ENCODE measurements at places on chromosomes 2 and 18.

DNA sequence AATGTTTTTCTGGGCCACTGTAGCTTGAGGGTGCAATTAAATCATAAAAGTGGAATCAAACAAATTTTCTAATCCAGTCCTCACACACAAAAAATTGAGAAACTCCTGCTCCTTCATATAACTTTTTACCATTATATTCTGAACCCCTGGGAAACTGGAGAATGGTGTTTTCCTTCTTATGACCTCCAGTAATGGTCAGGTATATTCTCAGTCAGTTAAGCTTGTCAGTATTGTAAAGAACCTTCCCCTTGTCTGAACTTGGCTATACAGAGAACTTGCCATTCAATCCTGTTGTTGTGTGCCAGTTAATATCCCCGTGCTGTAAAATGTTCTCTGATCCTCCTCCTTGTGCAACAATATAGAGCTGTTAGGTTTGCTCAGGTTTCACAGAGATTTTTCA lies 39.5 kb downstream of the ZNF804A start:
- DNase-seq, result no peak

DNA sequence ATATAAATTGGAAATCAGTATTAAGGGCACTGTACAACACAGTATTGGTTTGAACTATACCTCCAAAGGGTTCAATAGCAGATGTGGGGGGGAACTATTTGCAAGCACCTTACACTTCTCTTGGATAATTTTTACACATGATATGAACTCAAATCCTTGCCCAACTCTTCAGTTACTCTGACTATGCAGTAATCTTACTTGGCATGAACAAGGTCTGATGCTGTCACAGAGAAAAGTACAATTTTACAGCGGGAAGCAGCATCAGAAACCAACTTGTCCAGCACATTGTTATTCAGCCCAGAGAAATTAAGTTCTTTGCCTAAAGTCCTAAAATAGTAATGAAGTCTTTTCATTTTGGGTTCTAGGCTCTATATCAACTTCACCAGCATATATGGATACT lies 98.2 kb downstream of the ZNF521 start:
- DNase-seq, result no peak

DNA sequence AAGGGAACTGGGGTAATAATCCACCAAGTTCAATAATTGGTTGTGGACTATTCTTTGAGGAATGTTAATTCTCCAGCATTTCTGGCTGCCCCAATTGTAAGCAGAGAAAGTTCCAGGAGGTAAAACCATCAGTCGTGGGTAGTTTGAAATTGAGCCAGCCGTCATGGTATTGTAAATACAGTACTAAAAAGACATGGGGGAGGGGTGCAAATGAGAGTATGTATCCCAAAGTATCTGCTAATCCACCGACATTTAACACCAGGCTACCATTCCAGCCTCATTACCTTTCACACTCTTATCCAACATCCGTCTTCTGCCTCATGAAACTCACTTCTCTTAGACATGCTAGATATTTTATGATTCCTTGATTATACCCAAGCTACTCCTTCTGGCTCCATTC lies 507.9 kb downstream of the ERBB4 start:
- DNase-seq, result no peak

- DNase-seq, result no peak
These were observed 9.6 kb downstream of the IFIH1 start for GRCh38 chr2:162308747-162309503.

- no peak for DNase-seq
These were observed 51.8 kb downstream of the PMS1 start for GRCh38 chr2:189835855-189836558.

GRCh38 chr18:63105636-63106316 lies 213.8 kb downstream of the BCL2 start:
- DNase-seq, result no peak

Data from iPS DF 19.7 (cell line).